Stimulated activated CD4-positive, alpha-beta T cell treated with anti-CD3 and anti-CD28 coated beads, Interleukin-15, amount 100 ng/mL, for 24 hours (primary cell): ENCODE measurements at places on chromosomes 12 and 14.

- no peak for DNase-seq
Observed at GRCh38 chr14:77036484-77037214, 8.1 kb upstream of the IRF2BPL start.

DNA sequence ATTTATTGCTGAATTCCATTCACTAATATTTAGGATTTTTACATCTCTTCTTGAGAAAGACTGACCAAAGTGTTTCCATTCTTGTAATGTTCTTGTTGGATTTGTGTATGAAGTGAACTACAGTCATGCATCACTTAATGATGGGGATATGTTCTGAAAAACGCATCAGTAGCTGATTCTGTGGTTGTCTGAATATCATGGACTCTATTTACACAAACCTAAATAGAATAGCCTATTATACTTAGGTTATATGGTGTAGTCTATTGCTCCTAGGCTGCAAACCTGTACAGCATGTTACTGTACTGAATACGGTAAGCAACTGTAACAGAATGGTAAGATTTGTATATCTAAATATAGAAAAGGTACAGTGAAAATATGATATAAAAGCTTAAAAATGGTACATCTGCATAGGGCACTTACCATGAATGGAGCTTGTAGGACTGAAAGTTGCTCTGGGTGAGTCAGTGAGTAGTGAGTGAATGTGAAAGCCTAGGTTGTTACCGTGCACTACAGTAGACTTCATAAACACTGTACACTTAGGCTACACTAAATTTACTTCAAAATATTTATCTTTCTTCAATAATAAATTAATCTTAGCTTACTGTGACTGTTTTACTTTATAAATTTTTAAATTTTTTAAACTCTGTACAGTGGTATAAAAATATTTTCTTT lies 27.6 kb upstream of the P2RX4 start:
- no peak for DNase-seq

DNA sequence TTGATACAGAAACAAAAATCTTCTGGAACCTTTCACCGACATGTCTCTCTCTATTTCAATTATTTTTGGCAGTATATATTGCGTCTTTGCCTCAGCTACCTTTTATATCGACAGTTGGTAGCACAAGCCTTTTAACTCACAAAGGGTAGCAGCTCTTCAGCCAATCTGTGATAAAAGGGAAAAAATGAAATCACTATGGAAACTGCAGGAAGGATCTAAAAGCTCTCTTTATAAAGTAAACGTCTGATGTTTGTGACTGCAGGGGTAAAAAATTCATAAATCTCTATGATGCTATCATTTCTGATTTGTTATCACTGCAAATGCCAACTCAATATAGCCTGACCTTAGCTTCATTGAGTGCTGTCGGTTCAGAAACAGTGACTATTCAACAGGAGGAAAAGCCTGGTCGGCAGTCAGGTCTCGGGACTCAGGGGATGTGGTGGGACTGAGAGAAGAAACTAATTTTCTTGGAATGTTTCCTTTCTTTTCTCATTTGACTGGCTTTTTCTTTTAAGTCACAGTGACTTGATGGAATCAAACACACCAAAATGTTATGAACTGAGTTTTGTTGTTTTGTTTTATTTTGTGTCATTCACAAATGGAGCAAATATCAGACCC lies 5.9 kb upstream of the RMST start:
- DNase-seq = no peak

GRCh38 chr14:102250636-102251035 lies 54.3 kb downstream of the MOK start:
- DNase-seq = no peak

DNA sequence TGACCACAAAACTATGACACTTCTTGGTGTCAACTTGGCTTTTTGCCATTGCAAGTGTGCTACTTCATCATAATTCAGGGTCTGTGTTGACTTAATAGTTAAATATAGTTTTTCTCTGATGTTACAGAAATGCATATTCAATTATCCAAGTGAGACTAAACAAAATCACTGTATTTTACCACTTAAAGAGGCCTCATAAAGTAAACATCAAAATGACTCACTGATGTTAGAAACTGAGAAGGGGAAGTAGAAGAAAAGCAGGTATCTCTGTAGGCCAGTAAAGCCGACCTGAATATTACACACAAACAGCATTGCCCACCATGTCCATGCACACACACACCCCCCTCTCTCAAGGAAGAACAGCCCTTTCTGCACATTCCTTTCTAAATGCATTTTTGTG lies 55.4 kb downstream of the RPAP3 start:
- DNase-seq = no peak

GRCh38 chr12:82996168-82996812 lies 309.6 kb downstream of the TMTC2 start:
- DNase-seq = no peak

DNA sequence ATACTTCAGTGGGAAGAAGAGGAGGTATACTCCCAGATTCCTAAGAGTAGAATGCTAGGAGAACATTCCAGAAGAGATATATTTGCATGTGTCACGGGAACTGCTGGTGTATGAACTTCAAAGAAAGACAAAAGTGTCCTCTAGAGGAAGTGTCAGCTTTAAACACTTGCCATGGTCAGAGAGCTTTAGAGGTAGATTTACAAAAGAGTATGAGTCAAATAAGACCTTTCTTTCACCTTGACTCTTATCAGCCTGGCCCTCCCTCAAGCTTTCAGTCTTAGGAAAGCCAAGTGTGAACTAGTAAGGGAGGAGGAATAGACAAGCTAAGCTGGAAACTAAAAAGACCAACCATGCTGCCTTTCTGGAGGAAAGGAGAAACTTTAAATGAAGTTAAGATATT lies 34.7 kb downstream of the COX8C start:
- DNase-seq = no peak

DNA sequence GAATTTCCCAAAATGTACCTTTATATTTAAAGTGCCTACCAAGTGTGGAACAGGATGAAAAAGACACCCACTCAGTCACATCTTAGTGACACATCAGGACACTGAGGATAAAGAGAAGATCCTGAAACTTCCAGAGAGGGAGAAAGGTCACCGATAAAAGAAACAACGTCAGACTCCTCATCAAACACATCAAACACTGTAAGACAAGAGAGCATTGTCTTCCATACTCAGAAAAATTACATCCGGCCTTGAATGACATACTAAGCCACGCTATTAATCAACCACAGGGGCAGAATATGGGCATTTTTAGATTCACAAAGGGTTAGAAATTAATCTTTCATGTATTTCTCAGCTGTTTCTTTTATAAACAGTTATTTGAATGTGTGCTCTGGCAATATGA lies 490.3 kb downstream of the APAF1 start:
- DNase-seq = no peak

DNA sequence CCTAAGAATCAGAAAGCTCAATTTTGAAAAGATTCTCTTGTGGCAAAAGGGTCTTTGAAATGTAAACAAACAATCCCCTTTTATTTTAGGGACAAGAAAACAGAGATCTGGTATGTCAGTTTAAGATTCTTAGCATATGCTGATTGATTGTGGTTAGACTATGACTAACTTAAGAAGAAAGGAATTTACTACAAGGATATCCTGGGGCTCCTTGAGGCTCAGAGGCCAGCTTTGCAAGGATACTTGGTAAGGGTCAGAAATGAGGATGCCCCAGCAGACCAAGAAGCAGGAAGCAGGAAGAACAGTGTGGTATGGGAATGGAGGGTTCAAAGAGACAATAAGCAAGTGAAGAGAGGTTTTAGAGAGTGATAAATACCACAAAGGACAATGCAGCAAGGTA lies 474.6 kb downstream of the ETNK1 start:
- no peak for DNase-seq

DNA sequence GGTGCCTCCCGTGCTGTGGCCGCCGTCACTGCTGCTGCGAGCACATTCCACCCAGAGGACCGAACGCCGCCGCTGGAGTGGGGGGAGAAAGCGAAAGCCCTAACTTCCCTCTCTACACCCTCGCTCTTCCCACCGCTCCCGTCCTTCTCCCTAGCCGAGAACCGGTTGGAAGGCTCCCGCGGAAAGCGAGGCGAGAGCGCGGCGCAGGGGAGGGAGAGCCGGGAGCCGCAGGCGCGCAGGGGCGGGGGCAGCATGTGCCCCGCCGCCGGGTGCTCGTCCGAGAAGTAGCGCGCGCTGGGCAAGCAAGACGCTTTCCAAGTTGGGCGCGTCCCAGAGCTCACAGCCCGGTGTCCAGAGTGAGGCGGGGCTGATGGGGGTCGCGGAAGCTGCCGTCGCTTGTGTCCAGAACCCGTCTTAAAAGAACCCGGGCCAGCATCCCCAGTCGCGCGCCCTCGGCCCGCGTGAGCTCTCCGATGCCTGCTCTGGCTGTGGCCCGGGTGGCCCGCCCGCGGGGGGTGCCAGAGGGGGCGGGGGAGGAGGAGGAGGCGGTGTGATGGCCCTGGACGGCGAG lies at the start of gene TRHDE:
Gene TRHDE (plus strand): TSS at position 280 of the 571 bp plus-strand sequence. CDS start 274 bp downstream, at position 554.
- peak; percentile 2 for DNase-seq

DNA sequence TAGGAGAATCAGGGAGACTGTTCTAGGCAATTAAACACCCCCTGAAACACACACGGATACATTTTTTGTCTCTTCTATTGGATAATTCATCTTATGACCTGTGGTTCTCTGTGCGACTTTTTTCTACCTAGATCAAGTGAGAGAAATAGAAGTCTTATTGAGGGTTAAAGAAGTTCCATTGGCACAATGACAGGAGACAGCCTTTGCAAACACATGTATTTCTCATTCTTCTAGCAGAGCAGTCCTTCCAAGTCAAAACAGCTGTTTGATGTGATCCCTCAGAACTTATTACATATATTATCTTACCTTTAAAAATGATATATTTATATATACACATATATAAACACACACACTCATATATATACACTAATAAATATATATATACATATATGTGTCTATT lies 496.7 kb downstream of the SLC6A15 start:
- no peak for DNase-seq

GRCh38 chr14:99236386-99237138 lies 35.4 kb downstream of the BCL11B start:
- no peak for DNase-seq

DNA sequence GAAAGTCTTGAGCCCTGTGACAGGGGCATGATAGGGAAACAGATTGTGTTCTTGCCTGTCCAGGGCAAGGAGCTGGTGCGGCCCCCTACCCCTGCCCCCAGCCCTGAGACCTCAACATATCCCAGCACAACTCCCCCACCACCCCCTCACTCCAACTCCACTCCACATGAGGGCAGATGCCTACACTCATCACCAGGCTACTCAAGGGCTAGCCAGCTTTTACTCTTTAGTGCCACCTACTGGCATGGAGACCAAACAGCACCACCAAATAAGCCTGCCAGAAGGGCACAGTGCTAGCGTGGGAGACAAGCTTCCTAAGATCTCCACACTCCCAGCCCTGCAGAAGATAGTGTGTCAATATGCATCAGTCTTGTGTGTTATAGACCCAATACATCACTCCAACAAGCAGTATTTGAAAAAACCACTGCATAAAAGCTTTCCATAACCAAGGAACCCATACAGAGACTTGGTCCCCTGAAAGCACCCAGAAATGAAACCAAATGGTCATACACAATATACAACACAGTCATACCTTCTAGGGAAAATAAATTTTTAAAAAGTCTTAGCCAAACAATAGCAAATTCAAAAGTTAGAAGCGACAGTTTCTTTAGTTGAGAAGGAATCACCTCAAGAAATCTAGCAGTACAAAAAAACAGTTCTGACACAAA lies 154.4 kb downstream of the KCNK10 start:
- DNase-seq = peak; percentile 61

DNA sequence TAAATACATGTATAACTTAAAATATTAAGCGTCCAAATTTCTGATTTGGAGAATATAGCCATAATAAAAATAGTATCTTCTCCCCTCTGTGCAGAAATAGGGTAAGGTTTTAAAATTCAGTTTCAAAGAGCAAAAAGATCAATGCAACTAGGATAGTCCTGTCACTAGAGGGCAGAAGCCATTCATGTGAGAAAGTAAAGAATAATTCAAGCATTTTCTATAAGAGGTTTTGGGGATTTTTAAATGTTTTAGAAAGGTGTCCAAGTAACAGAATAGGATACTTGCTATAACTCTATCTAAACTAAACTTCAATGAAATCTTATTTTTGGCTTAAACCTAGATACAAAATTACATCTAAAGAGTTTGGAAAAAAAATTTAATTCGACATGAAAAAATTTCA lies 50.3 kb downstream of the ADAMTS20 start:
- no peak for DNase-seq

DNA sequence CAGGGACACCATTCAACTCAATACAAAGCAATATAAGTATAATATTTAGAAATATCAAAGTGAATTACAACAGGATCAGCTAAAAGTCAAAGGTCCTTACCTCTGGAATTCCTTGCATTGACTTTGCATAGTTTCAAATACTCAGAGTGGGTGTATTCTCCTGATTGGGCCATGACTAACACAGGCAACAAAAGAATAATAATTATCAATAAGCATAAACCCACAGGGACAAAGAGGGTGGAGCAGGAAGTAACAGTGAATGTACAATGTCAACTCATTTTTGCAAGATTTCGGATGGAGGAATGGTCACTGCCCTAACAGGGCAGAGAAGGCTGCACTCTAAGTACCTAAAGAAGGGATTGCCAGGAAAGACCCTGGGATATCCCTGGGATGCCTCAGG lies 207.5 kb downstream of the PAX9 start:
- DNase-seq = no peak

DNA sequence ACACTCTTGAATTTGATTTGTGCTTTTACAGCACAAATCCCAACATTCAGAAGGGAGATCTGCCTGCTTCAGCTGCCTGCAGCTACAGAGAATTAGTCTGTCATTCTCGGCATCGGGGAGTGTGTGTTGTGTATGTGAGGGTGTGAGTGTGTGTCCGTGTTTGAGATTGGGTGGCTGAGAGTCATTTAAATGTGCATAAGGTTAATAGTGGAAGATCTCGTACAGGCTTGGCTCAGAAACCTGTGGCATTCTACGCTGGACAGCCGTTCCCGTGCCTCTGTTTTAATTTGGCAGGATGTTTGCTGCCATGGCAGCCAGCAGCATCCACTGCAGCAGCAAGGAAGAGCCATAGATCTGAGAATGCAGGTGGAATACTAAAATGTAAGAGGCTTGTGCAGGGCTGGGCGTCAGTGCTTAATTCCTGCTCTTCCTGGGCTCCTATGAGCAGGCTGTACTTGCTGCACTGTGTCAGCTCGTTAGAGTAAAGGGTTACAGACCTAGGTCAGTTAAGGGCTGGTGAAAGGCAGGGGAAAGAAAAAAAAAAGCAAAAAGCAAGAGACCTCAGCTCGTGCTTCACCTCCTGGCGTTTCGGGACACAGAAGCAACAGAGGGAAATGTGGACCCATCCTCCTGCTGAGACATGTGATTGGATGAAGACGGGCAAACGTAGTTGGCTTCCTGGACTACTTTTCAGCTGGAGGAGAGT lies 205.4 kb downstream of the NAV3 start:
- DNase-seq = no peak
